Activated naive CD4-positive, alpha-beta T cell treated with Interleukin-2 at 50 U/mL for 16 hours (primary cell): ENCODE measurements at places on chromosomes 6 and 20.

- no peak for DNase-seq
These were observed 2.6 kb upstream of the IPCEF1 start for GRCh38 chr6:154359161-154359574.

DNA sequence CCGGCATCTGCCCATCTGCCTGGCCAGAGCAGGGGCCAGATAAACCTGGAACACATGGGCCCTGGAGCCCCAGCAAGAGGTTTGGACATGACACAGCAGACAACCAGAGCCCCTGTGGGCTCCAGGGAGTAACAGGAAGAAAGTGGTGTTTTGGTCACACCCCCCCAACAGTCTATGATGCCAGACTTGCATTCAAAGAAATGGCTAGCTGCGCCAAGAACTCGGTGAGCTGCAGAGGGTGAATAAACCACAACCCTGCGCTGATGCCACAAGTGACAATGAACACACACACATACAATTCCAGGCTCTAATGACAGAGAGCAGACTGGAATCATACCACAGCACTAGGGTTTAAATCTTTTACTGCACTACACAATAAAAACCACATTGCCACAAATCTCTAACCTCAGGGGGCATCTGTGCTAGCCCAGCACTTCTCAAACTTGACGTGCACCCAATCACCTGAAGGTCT is 34.0 kb downstream of the TRERF1 start:
- peak; percentile 49 for DNase-seq

- DNase-seq = no peak
These were observed 24.0 kb upstream of the THBS2 start for GRCh38 chr6:169277619-169278018.

DNA sequence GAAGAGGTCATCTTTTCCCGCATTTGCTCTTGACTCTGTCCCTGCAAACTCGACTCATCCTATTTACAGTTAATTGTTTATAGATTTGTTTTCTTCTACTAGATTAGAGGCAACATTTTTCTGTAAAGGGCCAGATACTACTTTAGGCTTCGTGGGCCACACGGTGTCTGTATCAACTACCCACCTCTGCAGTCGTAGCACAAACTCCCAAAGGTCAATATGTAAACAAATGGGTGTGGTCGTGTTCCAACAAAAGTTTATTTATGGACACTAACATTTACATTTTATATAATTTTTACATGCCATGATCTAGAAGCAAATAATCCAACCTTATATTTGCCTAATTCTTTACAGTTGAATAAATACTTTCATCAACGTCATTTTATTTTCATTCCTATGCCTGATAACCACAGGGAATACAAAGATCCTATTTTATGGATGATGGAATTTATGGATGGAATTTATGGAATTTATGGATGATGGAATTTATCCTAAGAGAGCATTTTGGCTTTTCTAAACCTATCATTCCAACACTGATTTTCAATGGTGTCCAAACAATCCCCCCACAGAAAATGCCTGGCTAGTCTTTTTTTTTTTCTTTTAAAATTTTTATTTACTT is 232.8 kb downstream of the MYLK4 start:
- no peak for DNase-seq

DNA sequence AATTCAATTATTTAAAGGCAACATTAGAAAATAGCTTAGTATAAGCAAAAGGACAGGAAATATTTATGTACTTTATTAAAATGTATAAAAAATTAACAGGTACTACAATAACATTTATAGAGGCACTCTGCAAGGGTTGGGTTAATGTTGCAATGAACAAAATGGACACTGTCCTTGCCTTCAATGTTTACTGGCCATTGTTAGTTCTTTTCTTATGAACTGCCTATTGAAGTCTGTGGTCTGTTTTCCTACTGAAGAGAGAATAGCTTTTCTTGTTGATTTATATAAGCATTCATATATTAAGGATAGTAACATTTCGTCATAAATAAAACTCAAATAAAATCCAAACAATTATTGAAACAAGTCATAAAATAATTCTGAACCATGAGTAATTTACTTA is 135.3 kb upstream of the BEND6 start:
- DNase-seq = no peak
